ENCODE measurements at places on chromosomes 1 and 21. TPM values are rescaled to one million over a fixed set of nuclear protein-coding genes. Genes with fewer than 3 reads are reported as not detected.

ADAMTS5 gene
- 27.0 TPM for total RNA-seq

PGLYRP4 gene
- not detected for total RNA-seq

GRCh38 chr1:67441183-67441582 is 11.0 kb upstream of the SERBP1 start:
- no peak for DNase-seq

DNA sequence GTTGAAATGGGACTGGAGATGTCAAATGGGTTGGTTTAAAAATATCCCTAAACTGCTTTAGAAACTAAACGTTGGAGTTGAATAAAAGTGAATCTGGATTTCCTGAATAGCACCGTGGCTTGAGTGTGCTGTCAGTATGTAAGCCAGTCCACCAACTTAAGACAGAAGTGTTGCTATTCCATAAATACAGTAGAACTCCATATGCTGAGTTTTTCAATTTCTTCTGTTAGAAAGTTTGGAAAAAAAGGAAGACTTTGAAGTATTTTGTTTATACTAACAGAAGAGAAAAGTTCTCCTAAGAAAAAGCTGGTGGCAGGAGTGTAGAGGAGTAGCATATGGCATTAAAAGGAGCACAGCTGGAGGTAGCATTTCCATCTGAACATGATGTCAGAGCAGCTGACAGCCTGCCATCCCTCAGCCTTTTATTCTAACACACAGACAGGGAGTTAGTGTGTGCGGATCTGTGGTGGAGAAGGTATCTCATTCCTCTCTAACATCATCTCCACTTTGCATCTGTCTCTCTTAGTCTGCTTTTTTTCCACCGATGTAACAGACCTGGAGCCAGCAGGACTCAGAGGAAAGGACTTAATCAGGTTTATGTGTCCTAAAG is at the start of gene ZBTB18:
ZBTB18 (plus strand) TSS at position 449 of the 610 bp plus-strand sequence; CDS start at position 598, 149 bp downstream.
- no peak for DNase-seq
